Posterior vena cava (tissue), 2 donors: ENCODE measurements at places on chromosomes 12 and 14.

GRCh38 chr12:11801643-11802042 lies 152.2 kb downstream of the ETV6 start:
- DNase-seq = no peak

DNA sequence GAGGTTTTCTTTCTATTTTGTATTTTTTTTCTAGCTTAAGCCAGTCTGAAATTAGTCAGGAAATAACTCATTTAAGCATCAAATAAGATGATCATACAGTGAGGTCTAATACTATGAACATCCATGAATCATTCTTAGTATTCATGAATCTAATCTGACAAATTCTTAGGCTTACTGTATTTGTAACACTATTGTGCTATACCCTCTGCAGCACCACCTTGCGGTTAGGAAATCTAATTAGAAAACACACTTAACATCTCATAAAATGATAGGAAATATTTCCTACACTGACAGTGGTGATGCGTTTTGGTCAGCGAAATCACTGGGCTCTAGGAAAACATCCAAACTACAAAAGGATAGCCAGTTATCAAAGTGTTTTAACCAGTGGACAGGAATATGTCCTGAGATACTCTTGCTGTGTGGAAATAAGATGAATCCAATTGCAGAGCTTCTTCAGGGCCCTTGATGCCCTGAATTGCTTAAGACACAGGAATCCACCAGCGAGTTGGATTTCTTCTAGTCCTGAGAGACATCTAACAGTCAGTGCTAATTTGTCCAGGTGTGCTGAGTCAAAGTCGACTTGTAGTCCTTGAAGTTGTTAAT lies 109.3 kb upstream of the MYF6 start:
- DNase-seq = no peak

DNA sequence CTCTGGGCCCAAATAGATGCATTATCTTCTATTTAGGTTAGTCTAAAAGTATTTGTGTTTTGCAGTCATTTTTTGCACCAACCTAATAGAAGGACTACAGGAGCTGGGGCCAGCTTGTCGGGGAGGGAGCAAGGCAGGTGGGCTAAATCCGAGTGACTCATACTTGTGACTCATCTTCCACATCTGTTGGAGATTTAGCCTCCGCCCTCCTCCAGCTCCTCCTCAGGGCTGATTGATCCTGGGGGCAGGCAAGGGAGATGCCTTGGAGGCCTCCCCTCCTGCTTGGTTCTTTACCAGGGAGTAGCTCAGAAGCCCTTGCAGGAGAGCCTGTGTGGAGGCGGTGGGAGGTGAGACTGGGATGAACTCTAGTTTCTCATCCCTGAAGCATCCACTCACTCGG lies 27.9 kb downstream of the RHOF start:
- no peak for DNase-seq

GRCh38 chr12:50251619-50252252 lies 31.6 kb downstream of the LIMA1 start:
- no peak for DNase-seq

DNA sequence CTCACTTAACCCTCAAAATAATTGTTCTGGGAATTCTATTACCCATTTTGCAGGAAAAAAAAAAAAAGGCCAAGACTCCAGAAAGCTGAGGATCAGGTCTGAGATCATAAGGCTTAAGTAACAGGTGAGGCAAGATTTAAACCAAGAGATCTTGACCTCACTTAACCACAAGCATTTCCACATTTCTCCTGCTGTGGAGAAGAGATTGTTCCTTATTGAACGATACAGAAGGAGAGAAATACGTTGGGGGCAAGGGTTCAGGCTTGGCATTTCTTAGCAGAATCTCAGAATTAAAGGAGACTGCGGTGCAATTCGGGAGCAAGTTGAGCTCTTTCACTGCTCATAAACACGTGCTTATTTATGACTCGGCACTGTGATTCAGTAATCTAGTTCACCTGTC lies 885.3 kb upstream of the TMEM132C start:
- DNase-seq = no peak

GRCh38 chr12:120007272-120007671 lies 18.2 kb downstream of the BICDL1 start:
- no peak for DNase-seq
